ENCODE measurements at places on chromosomes 2 and 18. TPM values are rescaled to one million over a fixed set of nuclear protein-coding genes. Genes with fewer than 3 reads are reported as not detected.

DNA sequence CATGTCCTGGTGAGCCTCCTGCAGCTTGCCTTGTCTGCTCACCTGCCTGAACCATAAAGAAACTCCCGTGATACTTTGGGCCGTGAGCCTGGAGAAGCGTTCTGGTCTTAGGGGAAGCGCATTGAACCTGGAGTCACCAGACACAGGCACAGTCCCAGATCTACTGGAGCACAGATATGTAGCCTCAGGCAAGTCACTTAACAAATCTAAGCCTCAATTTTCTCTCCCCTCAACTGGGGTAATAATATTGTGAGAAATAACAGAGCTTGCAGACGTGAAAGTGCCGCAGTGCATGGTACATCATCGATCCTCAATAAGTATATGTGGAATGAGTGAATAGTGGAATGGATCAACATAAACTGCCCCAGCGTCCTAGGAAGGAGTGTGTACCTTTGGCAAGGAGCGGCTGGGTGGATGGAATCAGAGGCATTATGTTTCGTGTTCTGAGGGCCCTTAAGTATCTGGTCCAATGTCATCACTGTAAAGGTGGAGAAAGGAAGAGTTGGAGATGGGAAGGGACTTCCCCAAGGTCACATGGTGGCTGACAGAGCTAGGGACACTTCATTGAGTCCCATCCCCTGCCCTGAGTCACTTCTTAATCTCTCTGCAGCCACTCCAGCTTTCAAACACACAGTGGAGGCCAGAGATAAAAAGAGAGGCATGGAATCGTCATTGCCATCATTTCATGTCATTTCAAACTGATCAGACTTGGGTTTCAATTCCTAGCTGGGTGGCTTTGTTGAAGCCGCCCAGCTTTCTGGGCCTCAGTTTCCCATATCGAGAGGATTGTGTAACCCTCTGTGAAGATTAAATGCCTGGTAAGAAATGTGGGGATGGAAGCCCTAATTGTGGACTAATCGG lies 172.4 kb downstream of the DDX1 start:
- DNase-seq: no peak

The SERPINB3 gene
- total RNA-seq: not detected

DNA sequence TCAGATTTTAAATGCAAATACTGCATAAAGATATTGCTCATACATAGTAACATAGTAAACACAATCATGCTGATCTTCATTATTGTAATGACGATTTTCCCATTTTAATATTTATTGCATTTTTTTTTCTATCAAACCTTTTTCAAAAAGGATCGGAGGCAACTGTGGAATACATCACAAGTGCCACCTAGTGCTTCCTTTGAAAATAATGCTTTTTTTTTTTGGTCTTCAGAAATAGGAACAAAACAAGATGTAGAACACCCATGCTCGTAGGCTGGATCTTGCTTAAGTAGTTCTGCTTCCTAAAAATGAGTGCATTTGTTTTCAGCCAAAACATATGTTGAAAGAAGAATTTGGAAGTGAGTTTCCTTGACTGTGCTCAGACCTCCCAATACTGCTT lies 35.7 kb upstream of the GPR155 start:
- no peak for DNase-seq

GRCh38 chr2:204795156-204795555 lies 249.9 kb downstream of the PARD3B start:
- DNase-seq: no peak

The AKAIN1 gene
- not detected for total RNA-seq

- no peak for DNase-seq
Measured at GRCh38 chr2:207876842-207877535, 107.3 kb upstream of the FZD5 start.

- DNase-seq: no peak
Measured at GRCh38 chr2:36387258-36387916, 31.8 kb downstream of the CRIM1 start.

DNA sequence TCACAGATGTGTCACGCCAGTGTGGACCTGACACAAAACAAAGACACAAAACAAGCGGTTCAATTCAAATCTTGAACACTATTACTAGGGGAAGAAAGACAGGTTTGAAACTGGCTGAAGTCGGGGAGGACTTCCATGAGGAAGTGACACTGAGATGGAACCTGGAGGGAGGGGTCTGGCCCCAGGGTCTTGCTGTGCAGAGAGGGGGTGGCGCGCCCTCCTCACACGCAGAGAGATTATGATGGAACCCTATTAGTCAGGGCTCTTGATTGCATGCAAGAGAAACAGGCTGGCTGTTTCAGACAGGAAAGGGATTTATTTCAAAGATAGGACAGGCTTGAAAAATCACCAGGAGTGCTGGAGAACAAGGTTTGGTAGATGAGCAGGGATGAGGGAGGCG lies 363.6 kb upstream of the HS6ST1 start:
- no peak for DNase-seq

The GPR35 gene
- 0.29 TPM for total RNA-seq

DNA sequence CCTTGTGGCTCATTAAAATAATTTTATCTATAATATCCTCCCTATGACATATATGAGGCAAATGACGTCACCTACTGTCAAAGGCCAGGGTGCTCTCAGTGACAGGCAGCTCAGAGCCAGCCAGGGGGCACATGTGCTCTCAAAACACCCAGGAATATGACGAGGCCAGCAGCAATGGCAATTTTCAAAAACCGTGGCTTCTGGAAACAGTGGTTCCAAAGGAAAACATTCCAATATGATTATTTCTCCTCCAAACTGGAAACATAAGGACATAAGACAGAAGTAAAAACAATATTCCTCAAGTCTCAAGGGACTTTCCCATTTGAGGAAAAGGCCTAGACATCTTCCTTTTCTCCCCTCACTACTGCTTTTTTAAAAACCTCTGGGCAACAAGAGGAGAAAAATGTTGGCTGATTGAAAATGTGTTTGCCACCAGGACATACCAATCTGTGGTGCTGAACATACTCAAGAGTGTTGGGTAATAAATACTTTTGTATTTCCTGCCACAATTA lies 40.8 kb downstream of the RNF152 start:
- DNase-seq: no peak

GRCh38 chr2:150681120-150681804 lies 193.8 kb upstream of the RND3 start:
- DNase-seq: no peak

- DNase-seq: no peak
Measured at GRCh38 chr2:173355866-173356508, 1.3 kb downstream of the CDCA7 start.

- DNase-seq: peak; percentile 26
Measured at GRCh38 chr2:60549238-60549927, 4.1 kb downstream of the BCL11A start.

GRCh38 chr2:65370387-65371073 lies 61.9 kb downstream of the SPRED2 start:
- DNase-seq: no peak

The XIRP2 gene
- total RNA-seq: not detected

The PTPN18 gene
- 69.8 TPM for total RNA-seq

DNA sequence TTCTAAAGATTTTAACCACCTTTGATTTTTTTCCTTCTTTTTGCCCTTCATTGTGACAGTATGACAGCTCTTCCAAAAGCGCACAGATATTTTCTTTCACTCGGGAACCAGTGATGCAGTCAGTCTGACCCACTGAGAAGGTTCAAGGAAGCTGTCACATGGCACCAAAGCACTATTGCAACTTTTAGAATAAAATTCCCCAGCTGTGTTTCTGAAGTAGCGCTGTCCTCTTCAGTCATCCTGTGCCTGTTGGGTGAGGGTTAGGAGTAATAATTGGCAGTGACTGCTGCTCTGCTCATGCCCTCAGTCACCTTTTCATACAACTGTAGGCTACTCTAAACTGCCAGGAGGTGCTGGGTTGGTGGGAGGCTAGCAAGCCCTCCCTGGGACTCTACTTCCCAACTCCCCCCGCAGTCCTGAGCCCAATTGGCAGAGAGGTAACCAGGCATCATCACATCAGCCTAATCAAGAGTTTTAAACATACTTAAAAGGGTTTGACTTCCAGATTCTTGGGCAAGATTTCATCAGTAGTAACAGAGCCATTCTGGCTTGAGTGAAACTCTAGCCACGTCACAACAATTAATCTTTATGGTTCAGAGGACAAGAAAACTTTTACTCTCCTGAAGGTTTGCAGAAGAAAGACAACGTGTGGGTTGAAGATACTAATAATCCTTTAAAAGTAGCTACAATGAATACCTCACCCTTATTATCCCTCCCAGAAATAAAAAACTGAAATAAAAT lies 473.3 kb downstream of the FBXO15 start:
- DNase-seq: no peak

DNA sequence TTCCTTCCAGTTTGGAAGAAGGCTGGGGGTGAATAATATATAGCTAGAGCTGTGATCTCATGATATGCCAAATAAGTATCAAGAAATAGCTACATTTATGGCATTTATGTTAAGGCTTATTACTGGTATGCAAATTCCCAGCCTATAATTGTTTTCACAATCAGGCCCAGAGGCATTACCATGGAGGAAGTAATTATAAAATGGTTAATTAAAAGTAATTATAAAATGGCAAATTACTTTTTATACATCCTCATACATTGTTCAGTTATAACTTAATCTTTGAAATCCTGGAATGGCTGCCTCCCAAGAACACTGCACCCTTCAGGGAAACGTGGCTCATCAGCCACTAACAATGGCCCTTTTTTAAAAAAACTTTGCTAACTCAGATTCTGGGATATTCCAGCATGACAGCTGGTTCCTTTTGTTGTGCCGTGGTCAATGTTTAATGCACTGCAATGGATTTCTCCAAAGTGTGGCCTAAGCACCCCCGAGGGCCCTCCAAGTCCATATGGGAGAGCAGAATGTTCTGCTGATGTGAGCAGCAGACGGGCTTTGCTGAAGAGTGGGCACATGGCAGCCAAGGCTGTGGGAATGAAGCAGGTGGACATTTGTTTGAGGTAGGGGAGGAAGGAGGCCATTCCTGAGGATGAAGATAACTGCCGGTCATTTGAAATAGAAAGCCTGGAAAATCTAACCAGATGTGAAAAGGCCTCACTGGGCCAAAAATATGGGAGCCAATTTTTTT lies 483.5 kb upstream of the GCFC2 start:
- DNase-seq: no peak

The VWC2L gene
- not detected for total RNA-seq

The POU3F3 gene
- not detected for total RNA-seq

GRCh38 chr2:223896833-223897311 lies 48.3 kb downstream of the WDFY1 start:
- no peak for DNase-seq

DNA sequence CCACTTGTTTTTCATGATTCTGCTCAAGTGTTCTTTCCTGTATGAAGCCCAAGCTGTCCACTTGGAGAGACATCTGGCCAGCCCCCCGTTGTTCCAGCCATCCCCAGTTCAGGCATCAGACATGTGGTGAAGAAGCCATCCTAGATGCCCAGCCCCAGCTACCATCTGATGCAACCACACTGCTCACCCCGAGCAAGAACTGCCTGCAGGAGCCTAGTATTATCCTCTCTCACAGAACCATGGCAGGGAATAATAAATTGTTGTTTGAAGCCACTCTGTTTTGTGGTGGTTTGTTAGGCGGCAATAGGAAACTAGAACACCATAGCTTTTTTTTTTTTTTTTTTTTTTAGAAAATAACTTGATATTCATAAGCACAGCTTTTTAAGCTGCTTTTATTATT lies 19.5 kb upstream of the DARS1 start:
- DNase-seq: no peak

The ADAM23 gene
- 1.1 TPM for total RNA-seq

GRCh38 chr2:71535526-71535925 lies 82.2 kb downstream of the DYSF start:
- DNase-seq: no peak

DNA sequence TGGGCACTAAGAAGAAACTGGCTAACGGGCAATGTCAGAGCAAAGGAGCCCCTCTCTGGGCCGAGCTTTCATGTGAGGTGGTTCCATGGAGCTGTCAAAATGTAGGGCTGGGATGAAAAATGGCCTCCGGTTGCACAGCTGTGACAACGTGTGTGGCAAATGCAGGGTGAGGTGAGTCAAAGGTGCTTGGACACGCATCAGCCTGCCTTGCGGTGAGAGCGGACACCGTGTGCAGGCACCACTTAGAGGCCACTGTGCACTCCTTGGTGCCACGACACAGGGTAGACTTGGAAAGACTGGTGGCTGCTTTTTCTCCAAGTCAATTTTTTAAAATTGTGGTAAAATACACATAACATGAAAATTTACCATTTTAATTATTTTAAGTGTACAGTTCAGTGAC lies 195.4 kb downstream of the ZBTB7C start:
- DNase-seq: peak; percentile 58

The INPP5D gene
- total RNA-seq: 12.6 TPM

Measured in thyroid gland (tissue), 4 donors.